DMS 273 treated with DMSO at 0.1 percent for 48 hours (cell line): ENCODE measurements at places on chromosomes 6 and 20.

DNA sequence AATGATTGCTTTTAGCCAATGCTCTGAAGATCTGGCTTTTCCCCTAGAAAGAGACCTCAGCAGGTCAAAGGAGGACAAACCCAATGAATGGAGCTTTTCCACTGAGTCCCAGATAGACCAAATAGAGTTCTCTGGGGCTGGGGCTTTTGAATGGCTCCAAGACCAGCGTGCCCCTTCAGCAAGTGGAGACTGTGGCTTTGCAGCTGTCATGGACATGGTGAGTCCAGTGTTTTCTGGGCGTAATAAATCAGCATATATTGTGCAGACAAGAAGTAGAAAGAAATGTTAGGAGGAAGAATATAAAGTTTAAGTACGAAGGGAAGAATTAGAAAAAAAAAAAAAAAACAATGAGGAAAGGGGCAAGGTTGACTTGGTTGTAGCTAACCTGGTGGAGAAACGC lies 28.1 kb downstream of the ULBP1 start:
- no peak for DNase-seq

- DNase-seq: no peak
Measured at GRCh38 chr6:26017632-26017966, 55.0 kb downstream of the TRIM38 start.

DNA sequence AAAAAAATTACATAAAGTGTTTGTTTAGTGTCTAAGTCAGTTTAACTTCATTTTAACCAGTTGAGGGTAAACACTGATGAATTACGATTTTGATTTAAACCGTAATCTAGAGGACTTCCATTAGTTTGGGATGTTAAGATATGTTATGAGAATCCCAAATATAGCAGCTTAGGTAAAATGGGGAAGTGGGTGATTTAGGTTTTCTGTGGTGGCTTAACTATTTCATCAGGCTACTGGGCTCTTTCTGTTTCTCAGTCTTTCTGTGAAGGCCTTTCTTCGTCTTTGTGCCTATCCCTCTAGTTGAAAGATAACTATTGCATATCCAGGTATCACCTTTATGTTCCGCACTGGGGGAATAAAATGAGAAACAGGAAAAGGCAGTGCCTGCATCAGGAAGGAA lies 27.9 kb downstream of the CENPW start:
- DNase-seq: no peak

- no peak for DNase-seq
Measured at GRCh38 chr6:3190056-3190455, 32.7 kb upstream of the TUBB2A start.

DNA sequence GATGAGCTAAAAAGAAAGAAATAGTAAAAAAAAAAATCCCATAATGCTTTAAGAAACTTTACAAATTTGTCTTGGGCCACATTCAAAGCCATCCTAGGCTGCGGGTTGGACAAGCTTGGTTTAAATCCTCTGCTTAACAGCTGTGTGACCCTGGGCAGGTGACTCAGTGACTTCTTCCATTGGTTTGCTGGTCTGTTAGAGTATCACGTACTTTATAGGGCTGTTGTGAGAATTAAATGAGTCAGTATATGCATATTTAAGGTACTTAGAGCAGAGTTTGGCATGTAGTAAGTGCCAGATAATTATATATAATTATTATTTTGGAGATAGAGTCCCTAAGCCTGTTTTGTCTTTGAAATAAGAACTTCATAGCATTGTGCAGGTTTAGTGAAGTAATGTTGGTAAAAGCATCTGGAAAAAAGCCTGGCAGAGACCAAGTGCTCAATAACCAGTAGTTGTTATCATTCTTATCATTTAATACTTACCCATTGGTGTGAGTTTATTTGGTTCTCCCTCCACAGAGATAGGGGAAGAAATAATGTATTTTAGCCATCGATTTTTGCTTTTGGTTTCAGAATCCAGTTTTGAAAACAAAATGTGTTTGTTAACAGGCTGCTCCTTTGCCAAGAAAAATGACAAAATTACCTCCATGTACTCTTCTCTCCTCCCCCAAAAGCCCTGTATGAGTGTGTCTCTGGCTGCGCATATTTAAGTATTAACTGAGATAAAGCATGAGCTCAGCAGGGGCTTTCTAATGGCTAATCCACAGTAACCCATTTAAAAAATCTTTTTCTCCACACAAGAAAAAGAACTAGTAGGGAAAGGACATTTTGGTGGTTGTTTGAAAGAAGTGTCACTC lies 67.2 kb downstream of the FOXO3 start:
- peak; percentile 3 for DNase-seq

- no peak for DNase-seq
Measured at GRCh38 chr6:101226677-101227135, 166.8 kb upstream of the GRIK2 start.

DNA sequence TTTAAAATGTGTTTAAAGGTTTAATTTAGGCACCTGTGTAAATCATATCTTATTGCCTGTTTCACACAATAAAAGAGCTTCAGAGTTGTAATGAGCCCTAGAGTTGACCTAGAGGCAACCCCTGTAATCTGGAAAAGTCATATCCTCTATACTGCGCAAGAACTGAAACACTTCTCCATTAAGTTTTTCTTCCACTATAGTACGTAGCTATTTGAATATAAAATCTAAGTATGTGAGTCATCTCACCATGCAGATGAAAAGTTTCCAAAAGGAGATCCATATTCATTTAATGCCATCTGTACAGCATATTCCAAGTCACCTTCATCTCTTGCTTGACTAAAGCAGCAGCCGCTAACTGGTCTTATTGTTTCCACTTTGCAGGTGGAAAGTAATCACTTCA lies 26.0 kb upstream of the TAAR1 start:
- DNase-seq: no peak

GRCh38 chr20:49980140-49981008 lies 2.4 kb upstream of the SNAI1 start:
- no peak for DNase-seq

GRCh38 chr6:154754152-154754551 lies 20.9 kb downstream of the SCAF8 start:
- DNase-seq: no peak

DNA sequence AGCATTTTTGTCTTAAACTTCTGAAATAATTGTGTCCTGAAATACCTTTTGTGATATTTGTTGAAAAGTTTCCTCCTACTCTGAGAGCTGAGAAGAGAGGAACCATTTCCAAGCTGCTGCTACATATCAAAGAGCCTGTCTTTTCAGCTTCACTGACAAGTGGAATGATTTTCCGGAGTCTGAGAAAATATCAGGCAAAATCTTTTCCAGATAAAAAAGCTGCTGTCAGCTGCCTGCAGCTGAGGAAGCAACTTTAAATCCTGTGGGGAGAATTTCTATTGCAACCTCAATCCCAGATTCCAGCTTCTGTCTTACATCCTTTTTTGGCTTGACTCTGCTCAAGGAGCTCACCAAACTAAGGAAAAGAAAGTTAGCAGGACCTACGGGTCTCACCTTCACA lies 904.3 kb downstream of the PHF3 start:
- DNase-seq: no peak

DNA sequence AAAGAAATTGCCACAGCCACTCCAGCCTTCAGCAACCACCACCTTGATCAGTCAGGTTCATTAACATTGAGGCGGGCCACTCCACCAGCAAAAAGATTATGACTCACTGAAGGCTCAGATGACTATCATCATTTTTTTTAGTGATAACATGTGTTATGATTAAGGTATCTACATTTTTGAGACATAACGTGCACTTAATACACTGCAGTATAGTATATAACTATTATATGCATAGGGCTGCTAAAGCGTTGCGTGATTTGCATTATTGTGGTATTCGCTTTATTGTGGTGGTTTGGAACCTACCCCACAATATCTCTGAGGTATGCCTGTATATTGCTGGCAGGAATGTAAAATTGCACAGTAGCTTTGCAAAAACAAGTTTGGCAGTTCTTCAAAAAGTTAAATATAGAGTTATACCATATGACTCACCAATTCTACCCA lies 6.8 kb upstream of the RIPK1 start:
- DNase-seq: no peak

GRCh38 chr20:45077559-45077958 lies 23.4 kb downstream of the KCNS1 start:
- DNase-seq: no peak

GRCh38 chr6:79040083-79040482 lies 38.0 kb downstream of the PHIP start:
- no peak for DNase-seq

DNA sequence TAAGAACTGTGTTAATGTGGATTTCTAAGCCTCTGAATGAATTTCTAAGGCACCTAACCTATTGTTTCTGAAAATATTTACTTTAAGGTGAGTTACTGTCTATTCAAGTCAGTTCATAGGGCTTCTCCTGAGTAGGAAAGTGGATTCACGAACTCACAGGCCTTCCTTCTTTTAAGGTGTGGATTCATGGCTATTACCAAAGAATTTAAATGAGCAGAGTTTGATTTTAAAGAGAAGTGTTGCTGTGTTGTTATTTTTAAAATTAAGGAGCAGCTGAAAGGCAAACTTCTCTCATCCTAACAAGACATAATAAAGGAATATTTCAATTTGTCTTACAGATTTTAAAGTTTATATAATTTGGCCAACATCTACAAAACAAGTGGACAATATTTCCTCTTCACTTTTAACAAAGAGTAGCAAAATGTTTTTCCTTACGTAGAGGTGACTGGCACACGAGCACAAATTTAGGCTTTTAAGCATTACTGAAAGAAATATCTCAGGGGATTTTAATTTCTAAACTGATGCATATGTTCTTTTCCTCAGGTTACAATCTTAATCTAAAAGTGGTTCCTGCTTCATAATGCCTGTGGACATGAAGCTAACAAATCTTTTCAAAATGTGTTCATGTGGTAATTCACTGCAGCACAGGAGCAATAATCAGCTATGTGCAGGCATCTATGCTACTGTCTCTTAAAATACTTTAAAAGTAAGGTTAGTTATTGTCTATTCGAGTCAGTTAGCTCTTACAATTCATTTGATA lies 602 bp upstream of the TSPYL4 start:
- DNase-seq: no peak

GRCh38 chr20:44274303-44275017 lies 27.4 kb downstream of the GDAP1L1 start:
- no peak for DNase-seq

- DNase-seq: no peak
Measured at GRCh38 chr6:14921878-14922671, 323.8 kb upstream of the JARID2 start.

- DNase-seq: no peak
Measured at GRCh38 chr6:132933090-132933489, 118.7 kb downstream of the RPS12 start.

GRCh38 chr20:39029364-39029763 lies 67.2 kb downstream of the DHX35 start:
- DNase-seq: no peak

DNA sequence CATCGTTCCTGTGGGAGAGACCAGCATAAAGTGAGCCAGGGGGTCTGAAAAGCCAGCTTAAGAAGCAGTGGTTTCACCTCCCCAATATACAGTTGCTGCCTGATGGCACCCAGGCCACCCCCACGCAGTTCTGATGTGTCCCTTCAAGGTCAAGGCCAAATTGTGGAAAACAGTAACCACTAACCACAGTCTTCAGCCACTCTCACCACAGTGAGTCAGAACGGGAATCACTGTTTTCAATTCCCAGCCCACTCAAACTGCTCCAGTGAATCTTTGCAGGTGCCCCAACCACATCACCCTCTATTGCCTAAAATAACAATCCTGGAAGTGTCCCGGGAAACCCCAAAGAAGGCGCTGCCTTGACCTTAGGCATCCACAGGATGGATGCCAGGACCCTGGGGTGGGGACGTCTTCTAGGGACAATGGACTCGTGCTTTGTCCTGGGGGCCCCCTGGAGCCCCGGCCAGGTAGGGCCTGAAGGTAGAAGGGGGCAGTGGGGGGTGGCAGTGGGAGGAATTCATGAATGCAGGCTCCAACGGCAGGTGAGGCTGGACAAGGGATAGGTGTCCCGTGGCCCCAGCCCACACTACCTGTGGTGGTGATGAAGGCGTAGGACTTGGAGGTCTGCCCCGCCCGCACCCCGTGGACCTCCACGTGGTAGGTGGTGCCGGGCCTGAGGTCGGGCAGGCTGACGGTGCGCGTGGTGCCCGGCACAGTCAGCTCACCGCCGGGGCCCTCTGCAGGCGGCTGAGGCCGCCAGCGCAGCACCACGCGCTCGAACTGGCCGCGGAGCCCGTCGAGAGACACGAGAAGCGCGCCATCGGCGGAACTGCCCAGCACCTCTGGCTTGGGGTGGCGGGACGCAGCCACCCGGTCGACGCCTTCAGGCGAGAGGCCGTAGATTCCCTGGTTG lies 22.2 kb downstream of the TNXB start:
- no peak for DNase-seq
